ENCODE measurements at places on chromosomes 4 and X. TPM values are rescaled to one million over a fixed set of nuclear protein-coding genes. Genes with fewer than 3 reads are reported as not detected.

Gene USP46
- total RNA-seq: 5.7 TPM

Gene CLTRN
- 0.27 TPM for total RNA-seq

Gene AWAT2
- total RNA-seq: not detected

Gene SHROOM3
- total RNA-seq: under 0.01 TPM

Gene SULT1B1
- total RNA-seq: 0.27 TPM

Gene POU3F4
- under 0.01 TPM for total RNA-seq

Gene RASGEF1B
- 15.1 TPM for total RNA-seq

Gene PDGFC
- 16.4 TPM for total RNA-seq

Gene NDP
- not detected for total RNA-seq

Gene ZXDA
- total RNA-seq: 15.6 TPM

Gene VSIG4
- total RNA-seq: 0.27 TPM

Gene CNKSR2
- 4.0 TPM for total RNA-seq

Gene CYSLTR1
- total RNA-seq: 11.8 TPM

Gene SCML2
- 7.8 TPM for total RNA-seq

Gene PPBP
- 17.8 TPM for total RNA-seq

Gene UGT2B11
- not detected for total RNA-seq

Gene TLR1
- total RNA-seq: 13.2 TPM

Gene NIPAL1
- under 0.01 TPM for total RNA-seq

Gene NDUFB11
- total RNA-seq: 59.8 TPM

Gene ANAPC4
- total RNA-seq: 10.2 TPM

Gene TMA16
- total RNA-seq: 9.4 TPM

Gene CT45A2
- not detected for total RNA-seq

Gene TEX13C
- total RNA-seq: not detected

Gene SRPX2
- not detected for total RNA-seq
